CD4-positive, alpha-beta memory T cell (primary cell): ENCODE measurements at places on chromosomes 2 and 18.

DNA sequence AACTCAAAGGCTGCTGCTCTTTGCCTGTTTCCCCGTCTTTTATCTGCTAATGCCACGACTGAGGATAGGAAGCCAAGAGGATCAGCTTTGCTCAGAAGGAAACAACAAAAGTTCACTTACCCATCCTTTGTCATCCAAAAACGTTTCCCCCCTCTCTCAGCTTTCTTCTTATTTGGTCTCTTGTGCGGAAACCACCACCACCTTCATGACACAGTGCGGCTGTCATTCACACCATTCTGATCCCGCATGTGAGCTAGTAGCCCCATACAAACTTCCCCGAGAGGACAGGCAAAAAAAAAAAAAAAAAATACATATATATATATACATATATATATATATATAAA is 656 bp downstream of the LRRTM4 start:
- no peak for DNase-seq

DNA sequence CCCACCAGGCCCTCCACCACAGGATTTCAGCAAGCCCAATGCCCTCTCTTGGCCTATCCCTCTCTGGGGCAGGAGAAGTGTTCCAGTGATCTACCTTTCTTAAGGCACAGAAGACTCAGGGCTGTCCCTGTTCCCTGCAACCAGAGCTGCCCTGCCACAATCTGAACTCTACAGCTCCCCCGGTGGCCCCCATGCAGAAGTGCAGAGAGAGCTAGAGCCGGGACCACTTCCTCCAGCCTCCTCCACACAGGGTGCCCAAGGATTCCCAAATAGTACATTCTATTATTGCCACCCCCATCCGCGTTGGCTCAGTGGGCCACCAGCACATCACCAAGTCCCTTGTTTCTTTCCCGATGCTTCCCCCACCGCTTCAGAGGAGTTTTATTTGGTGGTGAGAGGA is 114.8 kb upstream of the PTPRM start:
- no peak for DNase-seq

DNA sequence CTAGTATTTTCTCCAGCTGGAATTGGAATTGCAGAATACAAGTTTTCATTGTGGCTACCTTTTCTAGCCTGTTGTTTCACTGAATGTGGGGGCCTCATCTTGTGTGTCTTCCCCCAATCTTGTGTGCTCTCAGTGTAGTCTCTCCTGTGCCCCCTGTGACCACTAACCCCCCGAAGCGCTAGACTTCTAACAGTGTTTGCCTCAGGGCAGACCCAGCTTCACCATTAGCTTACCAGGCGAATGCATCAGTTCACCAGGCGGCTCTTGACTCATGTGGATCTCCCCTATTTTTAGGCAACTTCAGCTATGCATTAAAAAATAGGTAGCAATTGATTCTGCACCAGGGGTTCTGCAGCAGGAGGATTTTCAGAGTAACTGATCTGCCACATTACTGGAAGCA is 376.2 kb upstream of the MEIS1 start:
- DNase-seq, result no peak

GRCh38 chr2:13481201-13481600 is 764.5 kb downstream of the TRIB2 start:
- no peak for DNase-seq

DNA sequence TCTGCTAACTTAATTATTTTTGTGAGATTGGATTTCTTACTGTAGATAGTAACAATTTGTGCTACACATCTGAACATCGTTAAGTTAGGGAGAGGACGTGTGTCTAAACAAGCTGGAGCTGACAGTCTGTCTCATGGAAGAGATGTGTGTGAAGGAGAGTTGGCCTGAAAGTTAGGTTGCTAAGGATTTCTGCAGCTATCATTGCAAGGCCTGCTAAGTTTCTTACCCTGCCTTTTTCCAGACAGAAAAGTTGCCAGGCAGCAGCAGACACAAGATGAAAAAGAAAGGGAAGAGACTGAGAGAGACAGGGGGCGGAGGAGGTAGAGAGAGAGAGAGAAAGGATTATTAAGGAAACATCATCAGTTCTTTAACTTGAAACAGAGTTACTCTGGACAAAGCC is 4.1 kb upstream of the LRP1B start:
- no peak for DNase-seq

DNA sequence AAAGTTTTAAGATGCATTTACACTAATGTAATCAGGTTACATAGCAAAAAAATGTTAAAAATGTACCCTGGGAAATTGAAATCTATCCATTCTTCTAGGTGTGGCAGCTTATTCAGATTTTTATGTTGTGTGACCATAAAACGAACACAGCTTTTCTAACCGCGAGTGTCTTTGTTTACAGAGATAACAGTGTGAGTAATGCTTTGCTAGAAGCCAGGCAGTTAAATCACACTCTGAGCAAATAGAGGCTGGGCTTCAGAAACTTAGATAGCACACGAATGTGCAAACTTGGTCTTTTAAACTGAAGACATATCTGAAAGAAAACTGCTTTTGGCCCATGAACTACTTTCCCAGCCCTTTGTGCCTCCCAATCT is 116.1 kb downstream of the SPTBN1 start:
- DNase-seq, result peak; percentile 47

DNA sequence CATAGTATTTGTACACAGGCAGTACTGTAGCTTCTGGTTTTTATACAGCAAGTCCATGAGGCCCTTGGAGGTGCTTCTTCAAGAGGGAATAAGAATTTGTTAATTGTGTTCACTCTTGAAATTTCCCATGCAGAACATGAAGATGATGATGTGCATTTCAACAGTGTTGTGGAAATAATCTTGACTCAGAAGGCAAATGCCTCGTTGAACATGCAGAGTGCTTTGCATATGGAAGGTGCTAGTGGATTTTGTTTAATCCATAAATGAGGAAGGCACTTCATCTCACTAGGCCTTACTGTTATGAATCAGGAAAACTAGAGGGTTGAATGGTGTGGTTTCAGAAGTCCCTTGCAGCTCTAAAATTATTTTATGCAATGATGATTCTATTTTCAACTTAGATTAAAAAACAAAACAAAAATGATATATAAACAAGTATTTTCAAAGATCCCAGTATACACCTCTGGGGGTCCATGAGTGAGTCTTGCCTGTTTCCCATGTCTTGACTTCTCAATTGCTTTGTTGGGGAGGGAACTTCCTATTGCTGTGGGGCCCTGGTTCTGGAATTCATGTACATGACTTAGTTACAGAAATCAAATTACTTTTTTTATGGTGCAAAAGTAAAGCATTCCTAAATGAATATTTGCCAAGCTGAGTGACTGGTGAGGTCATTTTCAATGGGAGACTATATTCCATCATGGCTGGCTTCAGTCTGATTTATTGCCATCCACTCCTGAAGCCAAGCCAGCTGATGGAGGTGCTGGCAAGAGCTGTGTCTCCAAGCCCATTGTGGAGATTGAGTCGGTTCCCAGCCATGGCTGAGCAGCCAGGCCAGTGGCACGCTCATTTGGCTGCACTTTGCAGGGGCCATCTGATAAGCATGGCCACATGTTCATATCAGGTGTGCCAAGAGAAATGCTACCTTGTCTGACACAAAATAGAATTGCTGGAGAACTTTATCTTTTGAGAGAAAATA is 56.5 kb downstream of the MGAT5 start:
- DNase-seq, result no peak

GRCh38 chr18:47677952-47678351 is 252.5 kb downstream of the SMAD2 start:
- DNase-seq, result no peak

- DNase-seq, result no peak
These were observed 92.2 kb downstream of the ALPK2 start for GRCh38 chr18:58536534-58537271.

DNA sequence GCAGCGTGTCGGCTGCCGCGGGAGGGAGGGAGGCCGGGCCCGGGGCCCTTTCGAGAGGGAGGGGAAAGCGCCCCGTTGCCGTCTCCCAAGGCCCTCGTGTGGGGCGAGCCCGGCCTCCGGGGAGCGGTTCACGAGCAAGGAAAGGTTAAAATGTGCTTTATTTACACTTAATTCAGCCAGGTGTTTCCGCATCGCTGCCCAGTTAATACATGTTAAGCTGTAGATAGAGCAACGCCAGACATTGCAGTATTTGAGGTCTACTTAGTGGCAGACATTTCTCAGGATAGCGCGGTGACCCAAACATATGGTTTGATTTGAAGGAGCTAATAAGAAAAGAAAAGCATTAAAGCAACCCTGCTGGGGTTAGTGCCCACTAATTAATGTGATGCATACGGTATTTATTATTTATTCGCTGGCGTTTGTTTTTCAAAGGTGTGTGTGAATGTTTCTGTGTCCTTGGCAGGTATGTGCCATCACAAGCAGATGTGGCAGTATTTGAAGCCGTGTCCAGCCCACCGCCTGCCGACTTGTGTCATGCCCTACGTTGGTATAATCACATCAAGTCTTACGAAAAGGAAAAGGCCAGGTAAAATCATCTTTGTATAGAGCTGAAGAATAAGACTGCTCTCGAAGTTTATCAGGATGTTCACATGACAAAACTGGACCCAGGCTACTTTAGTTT is 571 bp downstream of the EEF1B2 start:
- no peak for DNase-seq

DNA sequence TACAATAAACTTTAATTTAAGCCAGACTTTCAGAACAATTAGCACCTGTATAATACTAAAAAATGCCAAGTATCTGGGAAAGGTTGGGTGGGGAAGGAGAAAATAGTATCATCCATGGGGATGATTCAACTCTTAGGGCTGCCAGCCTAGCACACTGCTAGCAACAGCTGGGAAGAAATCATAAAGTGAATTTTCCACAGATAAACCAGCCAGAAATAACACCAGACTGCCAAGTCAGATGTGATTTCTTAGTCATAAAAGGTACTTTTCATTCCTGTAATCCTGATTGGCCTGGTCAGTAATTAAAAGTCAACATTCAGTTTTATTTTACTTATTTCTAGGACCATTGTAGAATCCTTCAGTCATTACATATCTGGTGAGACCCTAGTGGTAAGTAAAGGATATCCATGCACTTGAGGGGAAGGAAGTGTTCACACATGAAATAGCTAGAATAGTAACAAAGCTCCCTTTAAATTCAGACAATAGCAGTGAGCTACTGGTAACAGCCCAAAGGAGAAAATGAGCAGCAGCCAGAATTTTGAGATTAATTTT is 59.4 kb downstream of the LIMS1 start:
- DNase-seq, result no peak

DNA sequence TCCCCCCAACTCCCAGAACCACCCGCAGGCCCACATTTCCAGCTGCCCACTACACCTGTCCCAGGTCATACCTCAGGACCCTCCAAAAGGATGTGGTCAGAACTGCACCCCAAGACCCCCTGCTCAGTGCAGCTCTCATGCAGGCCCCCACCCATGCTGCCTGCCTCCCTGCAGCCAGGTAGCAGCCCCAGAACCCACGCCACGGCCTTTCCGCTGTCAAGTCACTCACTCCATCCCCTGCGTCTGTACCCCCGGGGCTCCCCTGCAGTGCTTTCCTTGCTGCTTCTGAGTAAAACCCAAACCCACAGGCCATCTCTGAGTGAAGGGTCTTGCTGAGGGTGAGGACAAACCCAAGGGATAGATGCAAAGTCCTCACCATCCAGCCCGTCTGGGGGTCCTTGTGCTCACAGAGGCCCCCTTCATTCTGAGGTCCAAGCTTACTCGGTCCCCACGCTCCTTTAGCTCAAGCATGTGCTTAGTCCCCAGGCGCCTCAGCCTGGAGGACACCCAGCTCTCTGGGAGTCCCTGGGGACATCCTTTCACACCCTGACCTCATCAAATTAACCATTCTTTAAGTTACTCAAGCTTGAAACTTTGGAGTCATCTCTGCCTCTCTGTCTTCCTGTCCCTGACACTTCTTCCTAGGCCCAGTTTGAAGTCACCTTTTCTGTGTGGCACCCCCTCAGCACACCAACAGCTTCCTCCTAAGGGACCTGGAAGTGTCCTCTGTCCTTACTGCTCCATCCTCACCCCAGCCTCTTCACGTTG is 130.1 kb downstream of the SMAD7 start:
- no peak for DNase-seq

DNA sequence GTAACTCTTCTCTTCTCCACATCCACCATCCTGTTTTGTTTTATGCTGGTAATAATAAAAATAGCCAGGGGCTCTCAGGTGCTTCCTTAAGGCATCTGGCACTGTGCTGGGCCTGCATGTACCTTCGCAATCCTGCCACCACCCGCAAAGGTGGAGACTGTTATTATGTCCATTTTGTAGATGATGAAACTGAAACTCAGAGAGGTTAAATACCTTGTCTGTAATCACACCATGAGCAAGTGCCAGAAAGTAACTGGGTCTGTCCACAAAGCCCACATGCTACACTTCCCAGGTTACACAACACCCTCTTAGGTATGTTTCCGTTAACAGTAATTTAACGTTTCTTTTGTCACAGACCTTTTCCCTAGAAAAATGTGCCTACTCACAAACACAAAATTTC is 27.0 kb downstream of the NRP2 start:
- DNase-seq, result no peak

- DNase-seq, result no peak
These were observed 136.2 kb upstream of the SMAD7 start for GRCh38 chr18:49086926-49087325.

DNA sequence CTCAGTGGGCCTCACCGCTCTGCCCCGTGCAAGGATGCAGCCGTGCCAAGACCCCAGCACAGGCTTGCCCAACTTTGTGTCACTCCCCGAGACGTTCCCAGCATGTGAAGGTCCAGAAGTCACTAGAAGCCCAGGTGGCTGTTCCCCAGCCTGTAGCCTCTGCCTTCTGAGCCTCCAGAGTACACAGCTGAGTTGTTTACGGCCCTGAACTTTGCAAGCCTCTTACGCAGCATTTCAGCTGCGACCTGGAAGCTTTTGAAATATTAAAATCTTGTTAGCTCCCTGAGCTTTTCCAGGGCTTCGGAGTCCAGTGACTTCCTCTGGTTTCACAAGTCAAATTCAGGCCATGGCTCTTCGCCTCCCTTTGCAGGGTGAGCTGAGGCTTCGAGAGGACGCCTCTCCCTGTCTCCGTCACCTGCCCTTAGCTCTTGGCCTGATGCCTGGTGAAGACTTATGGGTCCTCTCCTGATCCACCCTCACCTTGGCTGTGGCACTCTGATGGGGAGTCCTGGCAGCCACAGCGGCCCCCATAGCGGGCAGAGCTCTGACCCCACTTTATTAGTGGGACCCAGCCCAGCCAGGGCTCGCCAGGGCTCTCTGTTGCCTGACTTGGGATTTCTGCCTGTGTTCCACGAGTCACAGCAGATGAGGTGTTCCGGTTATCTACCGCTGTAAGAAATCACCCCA is 76.5 kb upstream of the HPCAL1 start:
- no peak for DNase-seq

- no peak for DNase-seq
These were observed 8.0 kb upstream of the ITGB6 start for GRCh38 chr2:160207804-160208654.

DNA sequence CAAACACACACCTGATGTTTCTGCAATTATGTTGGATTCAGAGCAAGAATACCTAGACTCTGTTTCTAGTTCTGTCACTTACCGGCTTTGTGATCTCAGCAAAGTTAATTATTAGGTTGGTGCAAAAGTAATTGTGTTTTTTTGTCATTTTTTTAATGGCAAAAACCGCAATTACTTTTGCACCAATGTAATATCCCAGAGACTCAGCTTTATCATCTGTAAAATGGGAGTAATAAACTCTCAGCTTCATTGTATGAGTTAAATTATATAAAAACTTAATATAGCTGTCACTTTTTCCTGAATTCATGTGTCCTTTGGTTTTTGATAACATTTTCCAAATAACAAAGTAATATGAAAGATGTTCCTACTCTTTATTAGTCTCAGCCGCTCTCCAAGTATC is 251.7 kb downstream of the TRIB2 start:
- DNase-seq, result no peak
